ENCODE measurements at places on chromosomes 16 and 17. TPM values are rescaled to one million over a fixed set of nuclear protein-coding genes. Genes with fewer than 3 reads are reported as not detected.

The RPA1 gene
- total RNA-seq, result 22.4 TPM

The ZDHHC1 gene
- 5.3 TPM for total RNA-seq

DNA sequence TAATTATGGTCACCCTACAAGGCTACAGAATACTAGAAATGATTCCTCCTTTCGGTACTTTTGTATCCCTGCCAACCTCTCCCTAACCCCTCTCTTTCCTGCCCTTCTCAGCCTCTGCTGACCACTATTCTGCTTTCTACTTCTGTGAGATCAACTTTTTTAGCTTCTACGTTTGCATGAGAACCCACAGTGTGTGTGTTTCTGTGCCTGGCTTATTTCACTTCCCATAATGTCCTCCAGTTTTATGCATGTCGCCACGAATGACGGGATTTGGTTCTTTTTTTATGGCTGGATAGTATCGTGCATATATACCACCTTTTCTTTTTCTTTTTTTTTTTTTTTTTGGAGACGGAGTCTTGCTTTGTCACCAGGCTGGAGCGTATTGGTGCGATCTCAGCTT lies 92.1 kb downstream of the RAP1GAP2 start:
- DNase-seq, result no peak

The ZG16 gene
- total RNA-seq, result 2.2 TPM

The ZNF423 gene
- 12.3 TPM for total RNA-seq

The MYH13 gene
- total RNA-seq, result not detected

The EME2 gene
- 7.2 TPM for total RNA-seq

The GJC1 gene
- total RNA-seq, result 22.4 TPM

DNA sequence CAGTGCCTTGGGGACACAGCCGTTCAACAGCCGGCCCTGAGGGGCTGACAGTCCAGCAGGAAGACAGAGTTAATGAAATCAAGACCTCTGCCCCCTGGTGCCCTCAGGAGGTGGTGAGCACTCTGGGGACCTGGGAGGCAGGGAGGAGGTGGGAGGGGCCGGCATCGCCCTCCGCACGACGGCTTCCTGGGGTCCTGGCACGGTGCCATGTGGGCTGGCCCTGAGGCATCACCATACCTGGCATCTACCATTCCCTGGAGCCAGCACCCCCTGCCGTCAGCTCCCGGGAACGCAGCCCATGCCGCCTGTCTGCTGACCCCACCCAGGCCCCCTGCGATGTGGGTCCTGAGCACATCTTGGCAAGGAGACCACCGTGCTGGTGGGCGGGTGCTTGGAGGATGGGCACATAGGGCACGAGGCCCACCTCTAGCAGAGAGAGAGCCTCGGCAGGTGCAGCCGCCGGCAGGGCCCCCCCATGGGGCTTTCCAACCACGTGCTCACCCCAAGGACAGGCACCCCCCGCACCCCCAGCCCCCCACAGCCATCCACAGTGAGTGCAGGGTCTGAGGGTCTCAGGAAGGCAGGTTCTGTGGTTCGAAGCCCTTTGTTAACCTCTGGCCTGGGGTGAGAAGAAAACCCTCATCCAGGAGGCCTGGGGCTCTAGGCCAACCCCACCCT lies 52.5 kb downstream of the ZFPM1 start:
- DNase-seq, result no peak

DNA sequence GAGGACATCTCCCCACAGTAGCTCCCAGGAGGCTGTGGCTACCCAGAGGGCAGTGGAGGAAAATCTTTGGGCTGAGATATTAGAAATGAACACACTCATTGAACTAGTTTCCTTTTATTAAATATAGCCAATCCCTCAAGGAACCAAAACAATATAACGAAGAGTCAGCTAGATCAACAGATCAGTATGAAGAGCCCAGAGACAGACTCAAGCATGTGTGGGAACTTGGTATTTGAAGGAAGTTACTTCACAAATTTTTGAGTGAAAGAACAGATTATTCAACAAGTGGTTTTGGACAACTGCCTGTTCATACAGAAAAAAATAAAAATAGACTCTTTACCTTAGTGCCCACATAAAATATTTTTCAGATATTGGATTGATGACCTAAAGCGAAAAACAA lies 183.6 kb upstream of the PMFBP1 start:
- no peak for DNase-seq

The GPR139 gene
- not detected for total RNA-seq

- no peak for DNase-seq
Observed at GRCh38 chr16:23146877-23147601, 2.2 kb downstream of the USP31 start.

- no peak for DNase-seq
Observed at GRCh38 chr16:5025171-5025632, 8.5 kb downstream of the NAGPA start.

DNA sequence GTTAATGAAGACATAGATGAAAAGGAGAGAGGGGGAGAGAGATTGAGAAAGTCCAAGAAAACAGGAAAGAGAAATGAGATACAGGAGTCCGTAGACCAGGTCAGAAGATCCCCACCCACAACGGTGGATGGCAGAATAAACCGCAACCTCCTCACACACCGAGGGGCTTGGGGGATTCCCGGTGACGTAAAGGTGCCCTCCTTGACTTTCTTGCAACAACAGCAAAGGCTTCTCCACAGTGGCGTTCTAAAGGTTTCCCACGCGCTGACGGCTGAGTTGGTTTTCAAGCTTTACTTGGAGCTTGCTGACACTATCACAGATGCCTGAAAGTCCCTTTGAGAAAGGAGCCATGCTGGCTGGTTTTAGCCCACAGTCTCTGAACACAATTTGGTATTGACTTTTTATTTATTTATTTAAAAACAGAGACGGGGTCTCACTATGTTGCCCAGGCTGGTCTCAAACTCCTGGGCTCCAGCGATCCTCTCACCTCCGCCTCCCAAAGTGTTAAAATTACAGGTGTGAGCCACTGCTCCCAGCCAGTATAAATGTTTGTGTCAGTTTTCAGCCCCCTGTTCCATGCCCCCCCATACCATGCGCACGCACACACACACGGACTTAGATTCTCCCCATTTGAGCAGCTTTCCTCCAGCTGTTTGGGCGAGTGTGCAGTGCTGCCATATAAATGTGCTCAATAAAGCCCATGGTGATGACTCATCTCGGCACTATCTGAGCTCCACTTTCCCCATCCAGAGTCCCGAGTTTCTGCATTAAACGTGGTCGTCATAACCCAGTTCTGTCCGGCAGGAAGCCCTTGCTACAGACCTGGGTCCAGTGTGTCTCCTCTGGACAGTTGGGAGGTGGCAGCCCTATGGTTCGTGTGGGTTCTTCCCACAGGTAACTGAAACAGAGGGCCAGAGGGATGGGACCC lies 33.0 kb upstream of the SEC14L1 start:
- DNase-seq, result no peak

The UTP4 gene
- 13.7 TPM for total RNA-seq

GRCh38 chr16:81524382-81524781 lies 79.8 kb downstream of the CMIP start:
- no peak for DNase-seq

DNA sequence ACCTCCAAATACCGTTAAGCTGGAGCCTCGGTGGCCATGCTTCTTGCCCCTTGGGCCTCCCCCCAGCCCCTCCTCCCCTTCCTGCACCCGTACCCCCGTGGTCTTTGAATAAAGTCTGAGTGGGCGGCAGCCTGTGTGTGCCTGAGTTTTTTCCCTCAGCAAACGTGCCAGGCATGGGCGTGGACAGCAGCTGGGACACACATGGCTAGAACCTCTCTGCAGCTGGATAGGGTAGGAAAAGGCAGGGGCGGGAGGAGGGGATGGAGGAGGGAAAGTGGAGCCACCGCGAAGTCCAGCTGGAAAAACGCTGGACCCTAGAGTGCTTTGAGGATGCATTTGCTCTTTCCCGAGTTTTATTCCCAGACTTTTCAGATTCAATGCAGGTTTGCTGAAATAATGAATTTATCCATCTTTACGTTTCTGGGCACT lies 928 bp downstream of the HBA1 start:
- DNase-seq, result peak; percentile 35

The PSMC3IP gene
- total RNA-seq, result 1.2 TPM

The AATK gene
- 1.4 TPM for total RNA-seq

GRCh38 chr17:3813171-3813570 lies 12.2 kb upstream of the ITGAE start:
- no peak for DNase-seq

GRCh38 chr17:73471924-73472323 lies 160.1 kb upstream of the CDC42EP4 start:
- no peak for DNase-seq

DNA sequence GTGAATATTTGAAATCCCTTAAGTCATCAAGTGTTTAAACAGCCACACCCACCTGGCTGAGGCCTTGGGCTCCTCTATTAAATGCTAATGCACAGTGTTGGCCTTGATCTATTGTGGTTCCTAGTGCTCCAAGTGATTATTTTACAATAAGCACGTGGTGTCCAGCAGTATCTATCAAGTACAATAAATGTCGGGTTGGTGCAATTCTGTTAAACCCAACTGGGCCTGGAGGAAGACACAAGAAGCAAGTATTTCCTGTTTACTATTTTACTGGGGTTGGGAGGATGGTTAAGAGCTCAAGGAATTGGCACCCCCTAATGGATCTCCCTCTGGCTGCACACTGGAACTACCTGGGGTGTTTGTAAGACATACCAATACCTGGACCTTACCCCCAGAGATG lies 72.1 kb upstream of the HNF1B start:
- DNase-seq, result no peak

DNA sequence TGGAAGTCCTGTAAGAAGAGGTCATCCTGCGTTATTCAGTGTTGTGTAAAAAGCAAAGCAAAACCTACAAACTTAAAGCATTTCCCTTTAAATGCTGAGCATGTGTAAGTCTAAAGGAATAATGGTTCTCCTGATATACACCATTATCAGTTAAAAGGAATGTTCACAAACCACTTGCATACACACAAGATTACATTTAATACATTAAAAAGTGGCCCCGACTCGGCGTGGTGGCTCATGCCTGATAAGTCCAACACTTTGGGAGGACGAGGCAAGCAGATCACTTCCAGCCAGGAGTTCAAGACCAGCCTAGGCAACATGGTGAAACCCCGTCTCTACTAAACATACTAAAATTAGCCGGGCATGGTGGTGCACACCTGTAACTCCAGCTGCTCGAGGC lies 30.5 kb downstream of the CPPED1 start:
- DNase-seq, result no peak

The G6PC1 gene
- not detected for total RNA-seq

The TSPOAP1 gene
- 18.1 TPM for total RNA-seq

GRCh38 chr17:59963738-59964481 lies 630 bp downstream of the RNFT1 start:
- no peak for DNase-seq

GRCh38 chr16:51143196-51143977 lies 7.7 kb downstream of the SALL1 start:
- DNase-seq, result no peak

The CD79B gene
- not detected for total RNA-seq

GRCh38 chr16:86495756-86496261 lies 14.5 kb upstream of the FOXF1 start:
- DNase-seq, result no peak

The KRT24 gene
- total RNA-seq, result 6.3 TPM
